Dermis lymphatic vessel endothelial cell (primary cell): ENCODE measurements at places on chromosomes 6 and 20. TPM values are rescaled to one million over a fixed set of nuclear protein-coding genes. Genes with fewer than 3 reads are reported as not detected.

Gene NFATC2
- 3.3 and 9.0 TPM in 2 replicates for total RNA-seq

Gene UTRN
- 687 and 831 TPM in 2 replicates for total RNA-seq

Gene GATA5
- under 0.01 TPM in 1 of 2 replicates, not detected in the other for total RNA-seq

Gene POU5F1
- total RNA-seq, result not detected in 2 replicates

Gene ANGPT4
- total RNA-seq, result not detected in 2 replicates

Gene DEFB128
- not detected in 2 replicates for total RNA-seq

Gene RAMACL
- total RNA-seq, result 2.3 and 3.6 TPM in 2 replicates

Gene TFAP2C
- under 0.01 TPM in 1 of 2 replicates, not detected in the other for total RNA-seq

Gene NKX2-4
- total RNA-seq, result not detected in 2 replicates
